ENCODE measurements at places on chromosomes 3 and 15.

DNA sequence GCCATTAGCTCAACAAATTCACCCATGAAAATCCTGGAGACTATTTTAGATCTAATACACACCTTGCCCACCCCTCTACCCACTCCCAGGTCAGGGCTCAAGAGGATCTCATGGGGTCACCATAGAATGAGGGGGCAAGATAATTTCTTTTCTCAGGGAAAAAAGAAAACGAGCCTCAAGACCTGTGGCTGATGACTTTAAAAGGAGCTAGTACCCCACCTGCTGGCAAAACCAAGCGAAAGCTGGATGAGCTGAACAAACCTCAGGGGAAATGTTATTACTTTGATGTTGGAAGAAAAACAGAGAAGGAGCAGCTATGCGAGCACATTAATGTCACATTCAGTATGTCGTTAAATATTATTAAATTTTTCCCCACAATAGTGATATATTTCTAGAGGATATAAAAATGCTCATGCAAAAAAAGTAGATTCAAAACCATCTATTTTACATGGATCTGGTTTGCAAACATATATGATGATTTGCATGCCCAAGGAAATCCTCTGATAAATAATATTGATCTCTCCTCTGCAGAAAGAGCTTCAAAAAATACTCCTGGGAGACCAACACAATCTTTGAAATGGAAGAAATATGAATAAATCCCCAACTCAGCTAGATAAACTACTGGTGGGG lies 37.7 kb downstream of the PLD1 start:
- no peak for DNase-seq

- DNase-seq: no peak
These were observed 213.7 kb downstream of the LPP start for GRCh38 chr3:188367678-188368077.

- DNase-seq: no peak
These were observed 45.5 kb downstream of the PHLDB2 start for GRCh38 chr3:111904376-111905241.

DNA sequence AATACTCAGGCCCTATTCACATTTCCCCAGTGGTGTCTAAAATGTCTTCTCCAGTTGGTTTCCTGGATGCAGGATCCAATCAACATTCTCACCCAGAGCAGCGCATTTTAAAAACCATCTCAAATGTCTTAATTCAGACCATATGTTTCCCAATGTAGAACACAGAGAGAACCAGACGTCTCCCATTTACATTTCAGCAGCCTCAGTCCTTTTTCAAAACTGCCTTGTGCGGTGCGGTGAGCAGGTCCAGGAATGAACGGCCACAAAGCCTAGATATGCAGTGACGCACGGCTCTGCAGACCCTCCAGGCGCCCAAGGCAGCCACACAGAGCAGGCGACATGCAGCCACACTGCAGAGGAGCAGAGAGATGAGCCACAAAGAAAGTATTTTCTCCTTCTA lies 66.1 kb upstream of the MEX3B start:
- no peak for DNase-seq

DNA sequence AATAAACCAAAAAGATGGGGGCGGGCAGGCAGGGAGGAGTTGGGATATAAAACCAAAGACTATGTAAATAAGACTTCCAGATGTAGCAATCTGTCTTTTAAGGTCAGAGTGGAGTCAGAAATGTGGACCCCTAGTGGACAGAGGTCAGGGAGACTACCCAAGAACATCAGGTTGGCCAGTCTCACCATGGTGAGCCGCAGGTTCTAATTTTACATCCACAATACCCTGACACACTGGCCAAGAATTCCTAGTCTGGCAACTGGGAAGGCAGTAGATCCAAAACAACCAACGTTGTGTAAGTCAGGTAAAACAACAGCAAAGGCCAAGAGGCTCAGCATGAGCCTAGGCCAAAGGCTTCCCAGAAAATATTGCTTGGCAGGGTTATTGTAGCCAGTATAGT lies 203.4 kb downstream of the FOXP1 start:
- no peak for DNase-seq

GRCh38 chr15:41992151-41992802 lies 19.9 kb upstream of the EHD4 start:
- DNase-seq: no peak

DNA sequence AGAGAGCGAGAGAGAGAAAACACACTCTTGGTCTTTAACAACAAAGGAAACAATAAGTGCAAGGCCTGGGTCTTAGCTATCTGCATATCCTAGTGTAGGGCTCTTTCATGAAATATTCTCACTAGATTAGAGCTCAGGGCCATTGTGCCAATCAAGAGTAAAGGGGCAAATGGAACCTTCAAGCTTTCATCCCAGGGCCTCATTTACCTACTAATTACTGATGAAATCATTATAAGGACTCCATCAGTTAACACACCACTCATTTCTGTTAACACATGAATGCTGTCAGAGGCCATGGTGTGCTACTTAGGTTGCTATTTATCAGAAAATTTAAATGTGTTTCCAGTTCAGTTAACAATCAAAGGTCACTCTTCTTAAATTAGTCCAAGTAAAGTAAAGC lies 597.8 kb downstream of the ROBO1 start:
- no peak for DNase-seq

DNA sequence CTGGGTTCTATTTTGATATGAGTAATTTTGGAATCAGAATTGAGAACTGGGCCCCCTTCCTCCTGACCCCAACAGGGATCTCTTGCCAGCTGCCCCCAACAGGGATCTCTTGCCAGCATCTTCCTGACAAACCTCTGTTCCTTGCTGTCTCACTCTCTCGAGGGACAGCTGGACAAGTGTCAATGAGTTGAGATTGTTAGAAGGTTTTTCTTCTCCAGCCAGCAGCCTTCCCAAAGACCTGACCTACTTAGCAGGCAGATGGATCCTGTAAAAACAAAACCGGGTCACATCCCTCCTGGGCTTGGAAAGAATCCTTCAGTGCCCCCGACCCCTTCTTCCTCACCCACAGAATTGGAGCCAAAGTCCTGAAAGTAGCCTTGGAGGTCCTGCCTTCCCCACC lies 21.6 kb downstream of the LIMD1 start:
- DNase-seq: no peak

DNA sequence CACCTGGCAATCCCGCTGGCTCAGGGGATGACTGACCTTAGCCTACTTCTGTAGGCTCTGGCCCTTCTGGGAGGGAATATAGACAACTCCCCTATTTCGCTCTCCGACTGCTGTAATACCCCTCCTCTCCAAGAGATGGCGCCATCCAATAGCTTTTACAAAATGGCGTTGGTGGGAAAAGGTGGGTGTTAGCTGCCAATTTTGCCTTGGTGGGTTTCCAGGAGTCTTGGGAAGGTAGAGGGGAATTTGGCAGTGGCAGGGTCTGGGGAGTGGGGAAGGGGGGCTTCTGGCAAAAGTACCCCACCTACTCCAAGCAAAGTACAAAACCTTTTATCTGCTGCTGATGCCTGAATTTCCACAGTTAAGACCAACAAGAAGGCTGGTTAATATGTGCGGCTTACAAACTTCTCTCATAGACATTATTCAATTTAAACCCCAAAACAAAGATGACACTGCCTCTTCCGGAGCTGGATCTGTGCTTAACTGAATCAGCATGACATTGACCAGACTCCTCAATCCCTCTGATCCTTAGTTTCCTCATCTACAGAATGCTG lies 62.1 kb downstream of the RASGRF1 start:
- DNase-seq: peak; percentile 16

- no peak for DNase-seq
These were observed 36.3 kb downstream of the SRGAP3 start for GRCh38 chr3:9213019-9213634.

DNA sequence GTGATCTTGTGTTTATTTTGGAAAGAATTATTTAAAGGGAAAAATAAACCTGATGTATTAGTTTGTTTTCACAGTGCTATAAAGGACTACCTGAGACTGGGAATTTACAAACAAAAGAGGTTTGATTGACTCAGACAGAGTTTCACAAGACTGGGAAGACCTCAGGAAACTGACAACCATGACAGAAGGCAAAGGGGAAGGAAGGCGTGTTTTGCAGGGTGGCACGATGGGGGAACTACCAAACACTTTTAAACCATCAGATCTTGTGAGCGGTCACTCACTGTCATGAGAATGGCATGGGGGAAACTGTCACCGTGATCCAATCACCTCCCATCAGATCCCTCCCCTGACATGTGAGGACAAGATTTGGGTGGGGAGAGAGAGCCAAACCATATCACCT lies 87.0 kb downstream of the TP63 start:
- no peak for DNase-seq

All from NK-92 treated with Interleukin-12 subunit alpha and Interleukin-12 subunit beta, amount 100 ng/mL, for 24 hours (cell line).